ENCODE measurements at places on chromosomes 7 and 10. TPM values are rescaled to one million over a fixed set of nuclear protein-coding genes. Genes with fewer than 3 reads are reported as not detected.

The RTKN2 gene
- 1.8 TPM for polyA plus RNA-seq

The IFIT3 gene
- 2.1 TPM for polyA plus RNA-seq

The PLAU gene
- polyA plus RNA-seq: 82.6 TPM

- no peak for DNase-seq
Observed at GRCh38 chr7:137687556-137688265, 159.1 kb downstream of the DGKI start.
